ENCODE measurements at places on chromosomes 6 and 20.
A peak's percentile ranks its signal among the peaks of the same experiment; 100 is the strongest.

GRCh38 chr6:170035901-170036304 is 255.0 kb downstream of the DLL1 start:
- no peak for DNase-seq

DNA sequence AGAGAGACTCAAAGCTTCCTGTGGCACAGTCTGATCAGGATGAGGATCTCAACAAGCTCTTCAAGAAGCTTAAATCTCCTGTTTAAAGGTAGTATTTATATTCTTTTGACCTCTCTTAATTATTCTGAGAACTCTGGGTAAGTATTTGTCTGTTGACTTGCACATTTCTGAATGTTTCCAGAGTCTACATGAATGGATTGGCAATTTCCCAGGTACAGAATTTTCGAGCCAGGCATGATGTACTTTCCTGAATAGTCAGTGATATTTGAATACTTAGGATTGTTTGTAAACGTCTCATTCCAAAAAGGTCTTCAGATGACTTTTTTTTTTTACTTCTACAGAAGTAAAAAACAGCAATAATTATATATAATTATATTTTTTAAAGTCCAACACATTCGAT is 293.4 kb downstream of the TBC1D32 start:
- DNase-seq: no peak

DNA sequence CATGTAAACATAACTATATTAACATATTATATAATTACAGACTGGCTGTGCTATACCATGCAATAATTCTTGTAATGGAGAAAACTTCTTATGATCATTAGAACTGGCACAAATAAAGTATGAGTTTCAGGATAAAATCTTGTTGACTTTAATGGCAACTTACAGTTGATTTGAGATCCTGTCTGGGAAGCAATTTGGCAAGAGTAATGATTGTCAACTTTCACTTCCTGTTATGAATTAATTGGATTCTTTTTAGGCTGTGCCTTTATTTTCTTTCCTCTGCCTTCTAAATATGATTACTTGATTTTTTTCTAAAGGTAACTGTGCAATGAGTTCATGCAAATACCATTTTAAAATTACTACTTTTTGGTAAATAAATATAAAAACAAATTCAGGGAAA is 158.1 kb upstream of the B3GAT2 start:
- peak; percentile 12 for DNase-seq

- DNase-seq: no peak
Observed at GRCh38 chr6:7207720-7208119, 100.0 kb downstream of the RREB1 start.

DNA sequence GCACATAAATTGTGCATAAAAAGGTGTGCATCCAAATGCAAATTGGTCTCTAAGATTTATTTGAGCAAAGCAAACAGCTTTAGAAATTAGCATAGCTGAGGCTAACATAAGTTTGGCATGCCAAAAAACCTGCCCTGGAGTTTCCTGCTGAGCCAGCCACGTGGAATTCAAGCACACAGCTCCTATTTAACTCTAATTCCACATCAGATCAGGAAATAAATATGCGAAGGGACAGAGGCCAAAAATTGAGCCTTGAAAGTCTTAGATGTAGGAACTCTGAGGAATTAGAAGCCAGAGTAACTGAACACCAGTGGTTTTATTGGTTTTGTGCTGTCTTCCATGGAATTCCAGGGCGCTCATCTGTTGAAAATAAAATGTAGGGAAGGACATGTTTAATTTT is 19.6 kb downstream of the SOBP start:
- DNase-seq: no peak

DNA sequence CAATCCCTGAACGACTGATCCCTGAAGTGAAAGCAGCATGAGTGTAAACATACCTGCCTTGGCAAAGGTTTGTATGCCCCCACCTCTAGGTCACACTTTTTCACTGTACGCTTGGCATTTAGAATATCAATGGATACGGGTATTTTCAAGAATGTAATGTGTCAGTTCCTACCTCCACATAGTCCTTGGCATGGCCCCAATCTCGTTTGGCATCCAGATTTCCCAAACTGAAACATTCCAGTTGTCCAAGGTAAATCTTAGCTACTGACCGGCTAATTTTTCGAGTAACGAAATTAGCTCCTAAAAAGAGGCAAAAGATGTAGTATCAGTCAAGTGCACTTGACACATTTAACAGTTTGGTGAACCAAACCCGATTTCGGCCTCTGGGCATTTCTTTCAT is 315.5 kb downstream of the GMDS start:
- DNase-seq: no peak

DNA sequence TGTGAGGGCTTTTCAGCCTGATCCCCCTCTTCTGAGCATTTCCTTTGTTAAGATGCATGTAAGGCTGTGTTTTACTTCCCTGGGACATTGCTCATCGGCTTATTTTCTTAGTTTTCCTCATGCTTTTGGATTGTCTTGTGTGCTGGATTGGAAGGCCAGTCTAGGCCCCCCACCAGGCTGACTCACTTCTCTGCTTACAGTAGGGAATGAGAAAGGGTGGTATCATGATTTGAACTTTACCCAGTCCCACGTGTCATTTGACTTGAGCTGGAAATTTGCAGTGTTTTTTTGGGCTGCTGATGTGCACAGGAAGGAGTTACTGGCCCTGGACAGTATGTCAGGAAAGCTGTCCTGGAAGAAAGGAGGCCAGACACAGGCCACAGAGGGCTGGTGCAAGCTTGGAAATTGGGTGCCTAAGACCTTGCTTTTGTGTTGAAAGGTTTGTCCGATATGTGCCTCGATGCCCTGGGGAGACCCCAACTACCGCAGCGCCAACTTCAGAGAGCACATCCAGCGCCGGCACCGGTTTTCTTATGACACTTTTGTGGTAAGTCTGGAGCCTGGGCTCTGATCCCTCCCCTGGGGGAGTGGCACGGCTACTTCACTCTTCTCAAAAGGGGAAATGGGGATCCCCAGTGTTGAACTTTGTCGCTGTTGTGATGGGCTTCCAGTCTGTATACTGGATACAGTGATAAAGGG is 12.8 kb downstream of the RNF114 start:
- no peak for DNase-seq

- DNase-seq: no peak
Observed at GRCh38 chr6:154619146-154619545, 108.7 kb upstream of the CNKSR3 start.

GRCh38 chr6:42796171-42796570 is 14.3 kb downstream of the BICRAL start:
- DNase-seq: no peak

DNA sequence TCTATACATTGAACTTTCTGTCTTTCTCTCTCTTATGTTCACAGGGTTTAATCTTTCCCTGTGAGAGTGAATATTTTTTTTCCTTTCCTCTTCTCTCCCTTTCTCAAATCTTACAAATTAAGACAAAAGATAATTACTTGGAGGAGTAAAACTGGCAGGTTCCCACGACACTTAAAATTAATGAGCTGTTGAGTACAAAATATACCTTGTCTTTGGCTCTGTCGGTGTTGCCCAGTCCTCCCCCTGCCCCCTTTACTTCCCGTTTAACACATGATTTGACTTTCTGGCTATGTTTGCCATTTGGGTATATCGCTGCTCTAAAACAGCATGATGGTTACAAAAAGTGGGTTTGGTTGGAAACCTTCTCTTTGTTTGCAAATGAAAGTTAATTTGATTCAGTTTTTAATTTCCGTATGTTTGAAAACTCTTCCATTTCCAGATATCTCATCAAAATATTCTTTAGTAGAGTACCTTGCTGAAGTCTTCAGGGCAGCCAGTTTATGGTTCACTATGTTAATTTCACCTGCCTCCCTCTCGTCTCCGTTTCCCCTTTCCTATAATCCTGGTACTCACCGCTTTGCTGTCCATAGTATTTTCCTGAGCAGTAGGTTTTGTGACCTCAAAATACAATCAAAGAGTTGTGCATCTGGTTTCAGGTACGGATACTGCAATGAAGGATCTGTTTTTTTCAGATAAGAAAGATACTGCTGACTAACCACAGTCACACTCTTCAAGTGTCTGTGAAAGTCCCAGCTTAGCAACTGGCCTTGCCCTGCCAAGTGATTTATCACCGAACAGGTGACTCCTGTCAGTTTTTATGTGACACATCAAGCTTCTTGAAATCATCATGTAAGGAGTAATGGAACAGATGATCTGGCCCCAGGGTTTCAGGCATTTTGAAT is 181.2 kb downstream of the DTNBP1 start:
- DNase-seq: no peak

- no peak for DNase-seq
Observed at GRCh38 chr6:134352786-134353480, 35.0 kb upstream of the SGK1 start.

DNA sequence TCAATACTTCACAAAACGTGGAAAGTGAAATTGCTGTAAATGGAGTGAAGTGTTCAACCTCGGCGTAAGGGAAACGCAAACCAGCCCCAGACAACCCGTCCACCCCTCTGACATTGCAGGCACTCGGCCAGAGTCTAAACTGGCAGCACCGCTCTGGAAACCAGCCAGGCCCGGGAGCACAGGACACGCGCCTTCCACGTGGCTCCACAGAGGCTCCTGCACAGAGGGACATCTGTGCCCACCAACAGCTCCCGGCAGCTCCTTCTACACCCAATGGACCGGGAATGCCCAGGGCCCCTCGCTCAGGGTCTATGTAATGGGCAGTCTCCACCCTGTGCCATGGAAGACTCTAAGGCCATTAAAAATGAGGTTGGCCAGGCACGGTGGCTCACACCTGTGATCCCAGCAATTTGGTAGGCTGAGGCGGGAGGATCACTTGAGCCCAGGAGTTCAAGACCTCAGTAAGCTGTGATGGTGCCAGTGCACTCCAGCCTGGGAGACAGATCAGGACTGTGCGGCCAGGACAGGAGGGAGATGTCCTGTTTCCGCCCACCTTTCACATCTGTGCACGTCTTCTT is 3.4 kb upstream of the HELZ2 start:
- DNase-seq: peak; percentile 15

DNA sequence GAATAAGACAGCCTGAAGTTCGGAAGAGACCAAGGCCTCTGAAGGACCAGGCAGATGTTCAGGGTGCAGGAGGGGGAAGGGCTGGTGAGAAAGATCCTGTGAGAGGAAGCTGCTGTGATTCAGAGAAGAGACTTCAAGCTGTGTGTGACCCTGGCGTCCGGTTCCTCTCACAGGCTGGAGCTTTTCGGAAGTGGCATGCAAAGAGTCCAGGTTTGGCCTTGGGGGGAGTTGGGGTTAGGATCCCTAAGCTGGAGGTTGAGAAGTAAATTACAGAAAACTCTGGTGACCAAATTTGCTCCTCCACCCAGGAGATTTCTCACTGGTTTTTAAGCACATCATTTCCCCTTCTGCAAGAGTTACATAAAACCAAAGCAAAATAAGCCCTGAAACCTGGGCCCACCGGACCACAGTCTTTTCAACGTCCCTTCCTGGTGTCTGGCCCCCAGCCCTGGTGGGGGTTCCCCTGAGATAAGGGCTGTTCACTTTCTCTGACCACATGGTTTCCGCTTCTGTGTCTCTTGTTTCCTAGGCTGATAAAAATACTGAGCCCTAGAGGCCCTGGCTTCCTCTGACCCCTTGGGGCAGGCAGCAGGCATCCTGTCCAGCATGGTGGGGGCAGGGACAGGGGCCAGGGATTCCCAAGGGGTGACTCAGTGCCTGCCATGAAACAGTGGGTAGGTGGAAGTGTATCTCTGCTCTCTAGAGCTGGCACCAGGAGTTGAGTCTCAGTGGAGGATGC is 12.0 kb upstream of the LTA start:
- no peak for DNase-seq

DNA sequence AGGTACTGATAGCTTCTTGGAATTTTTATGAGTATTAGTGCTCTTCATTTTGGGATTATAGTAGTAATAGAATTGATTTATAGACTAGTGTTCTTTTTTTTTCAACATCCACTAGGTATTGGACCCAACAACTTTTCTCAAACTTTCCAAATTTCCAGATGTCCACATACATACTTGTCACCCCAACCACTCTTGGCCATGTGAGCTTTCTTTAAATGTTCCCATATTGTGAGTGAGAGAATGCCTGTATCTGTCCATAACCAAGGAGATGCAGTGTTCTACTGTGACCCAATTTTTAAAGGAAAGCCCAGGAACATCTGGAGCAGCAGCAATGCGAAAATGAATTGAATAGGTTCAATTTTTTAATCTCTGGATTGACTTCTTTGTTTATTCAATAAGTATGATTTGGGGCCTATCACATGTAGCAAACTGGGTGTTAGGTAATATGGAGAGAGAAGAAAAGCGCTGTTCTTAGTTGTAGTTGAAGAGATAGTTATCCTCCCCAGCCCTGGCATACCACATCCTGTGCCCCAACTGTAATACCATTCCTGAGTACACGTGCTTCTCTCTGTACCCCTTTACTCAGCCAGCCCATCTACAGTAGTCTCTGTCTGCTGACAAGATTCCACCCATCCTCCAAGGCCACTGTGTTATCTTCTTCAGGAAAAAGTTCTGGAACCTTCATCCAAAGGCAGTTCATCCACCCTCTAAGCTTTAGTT is 116.8 kb upstream of the SUPT3H start:
- no peak for DNase-seq

DNA sequence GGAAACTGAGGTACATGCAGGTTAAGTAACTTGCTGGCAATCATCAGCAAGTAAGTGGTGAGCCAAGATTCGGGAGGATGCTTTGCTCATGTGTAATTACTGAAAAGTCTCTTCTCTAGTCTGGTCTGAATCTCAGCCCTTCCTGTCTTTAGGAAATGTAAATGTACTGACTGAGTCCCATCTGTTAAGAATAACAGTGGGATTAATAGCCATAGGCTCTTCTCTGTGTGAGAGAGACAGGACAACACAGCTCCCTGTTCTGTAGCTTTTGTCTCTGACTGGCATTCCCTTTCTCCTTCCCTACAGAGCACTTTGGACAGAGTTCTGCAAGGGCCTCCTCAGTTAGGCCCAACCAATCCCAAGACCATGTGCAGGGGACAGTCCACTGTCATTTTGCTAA is 131.3 kb upstream of the OGFRL1 start:
- DNase-seq: no peak

GRCh38 chr6:160972111-160972510 is 19.5 kb upstream of the MAP3K4 start:
- no peak for DNase-seq

DNA sequence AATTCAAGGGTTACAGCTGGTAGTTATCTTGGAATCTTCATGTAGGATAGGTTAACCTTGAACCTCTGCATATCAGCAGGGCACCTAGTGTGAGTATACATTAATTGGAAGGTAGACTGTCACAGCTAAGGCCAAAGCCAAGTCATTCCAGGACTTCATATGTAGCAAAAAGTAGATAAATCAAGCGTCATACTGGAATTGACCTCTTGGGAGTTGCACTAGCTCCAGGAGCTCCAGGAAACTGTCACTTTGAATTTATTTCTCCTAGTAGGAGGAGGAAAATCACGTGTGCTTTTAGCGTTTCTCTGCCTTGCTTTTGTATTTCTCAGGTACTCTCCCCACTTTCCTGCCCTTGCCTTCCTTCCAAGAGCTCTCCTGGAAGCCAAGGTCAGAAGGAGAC is 30.3 kb downstream of the RIPOR2 start:
- DNase-seq: no peak

DNA sequence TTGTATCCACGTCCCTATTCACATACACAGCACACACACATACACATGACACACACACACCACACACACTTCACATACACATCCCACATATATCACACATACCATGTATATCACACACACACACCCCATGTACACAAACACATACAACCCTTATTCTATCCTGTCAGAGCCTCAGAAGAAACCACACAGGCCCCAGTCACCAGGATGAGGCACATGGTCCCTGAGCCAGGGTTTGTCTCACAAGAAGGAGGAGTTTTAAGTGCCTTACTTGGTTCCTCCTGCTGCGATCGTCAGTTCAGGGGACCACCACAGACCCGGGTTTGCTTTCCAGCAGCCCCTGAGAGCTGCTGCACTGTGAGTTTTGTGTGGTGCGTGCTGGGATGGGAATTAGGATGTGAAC is 23.6 kb downstream of the BFSP1 start:
- no peak for DNase-seq

- DNase-seq: no peak
Observed at GRCh38 chr6:19857139-19857538, 20.0 kb downstream of the ID4 start.
